Activated T-cell treated with anti-CD3 and anti-CD28 coated beads, Interleukin-2, amount 50 U/mL, for 4 hours (primary cell): ENCODE measurements at places on chromosomes 6 and 20.

GRCh38 chr6:95544517-95545225, 32.7 kb upstream of the MANEA start:
- no peak for DNase-seq

DNA sequence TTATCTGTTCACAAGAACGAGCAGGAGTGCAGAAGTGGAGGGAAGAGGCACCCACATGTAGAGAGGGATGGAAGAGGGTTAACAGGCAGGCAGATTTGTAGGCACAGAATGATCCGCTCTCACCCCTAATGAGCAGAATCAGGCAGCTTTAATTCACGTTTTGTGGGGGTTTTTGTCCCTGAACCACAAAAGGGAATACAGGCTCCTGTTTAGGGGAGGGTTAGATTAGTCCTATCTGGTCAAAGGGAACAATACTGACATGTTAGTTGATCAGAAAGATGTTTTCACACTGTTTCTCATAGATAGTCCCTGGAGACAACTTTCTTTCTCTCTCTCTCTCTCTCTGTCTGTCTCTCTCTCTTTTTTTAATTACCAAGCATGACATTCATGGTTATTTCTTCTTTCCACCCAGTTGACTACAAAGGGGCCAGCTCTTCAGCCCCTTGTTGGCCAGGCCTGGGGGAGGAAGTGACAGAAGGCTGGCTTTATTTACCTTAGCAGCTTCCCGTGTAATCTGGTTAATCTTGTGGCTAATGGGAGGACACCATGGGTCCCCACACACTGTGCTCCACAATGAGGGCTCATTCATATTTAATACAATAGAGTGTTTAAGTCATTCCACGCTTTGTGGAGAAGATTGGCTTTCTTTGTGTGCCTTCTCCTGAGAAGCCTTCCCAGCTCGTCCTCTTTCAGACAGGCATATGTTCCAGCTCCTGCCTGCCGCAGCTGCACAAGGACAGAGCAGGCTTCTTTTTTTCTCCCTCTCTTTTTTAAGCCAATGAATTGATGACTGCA, 958.8 kb downstream of the TFAP2A start:
- DNase-seq = no peak

GRCh38 chr20:59193325-59193724, 29.7 kb downstream of the ZNF831 start:
- no peak for DNase-seq

GRCh38 chr20:59932616-59933295, 681 bp downstream of the SYCP2 start:
- no peak for DNase-seq

- no peak for DNase-seq
These were observed 79.9 kb downstream of the SEL1L2 start for GRCh38 chr20:13910492-13910891.

DNA sequence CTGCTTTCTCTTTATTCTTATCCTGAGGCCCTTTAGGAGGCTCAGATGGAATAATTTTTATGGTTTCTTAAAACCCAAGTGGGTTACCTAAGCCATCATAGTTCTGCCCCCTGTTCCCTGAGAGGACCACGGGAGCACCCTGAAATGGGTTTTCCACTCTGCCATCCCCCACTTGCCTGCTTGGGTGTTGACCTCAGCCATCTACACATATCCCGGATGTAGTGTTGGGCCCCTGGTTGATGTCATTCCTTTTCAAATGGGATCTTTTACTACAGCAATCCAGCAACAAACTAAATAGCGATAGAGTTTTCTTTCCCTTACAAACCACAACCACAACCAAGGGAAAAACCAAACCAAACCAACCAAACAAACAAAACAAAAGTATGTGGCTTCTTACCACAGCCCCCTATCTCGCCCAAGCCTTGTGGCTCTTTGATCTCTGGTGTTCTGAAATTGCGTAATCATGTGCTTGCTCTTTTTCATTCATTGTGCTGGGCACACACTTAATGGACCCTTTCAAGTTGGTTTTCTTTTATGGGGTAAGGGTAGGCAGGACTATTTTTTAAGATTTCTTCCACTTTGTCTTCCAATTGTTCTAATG, 154.9 kb downstream of the ESR1 start:
- no peak for DNase-seq

- DNase-seq = no peak
These were observed 42.6 kb downstream of the IRF4 start for GRCh38 chr6:434051-434705.

- DNase-seq = no peak
These were observed 441.6 kb downstream of the HACE1 start for GRCh38 chr6:104418125-104418524.
